ENCODE measurements at places on chromosomes 1 and 21.

DNA sequence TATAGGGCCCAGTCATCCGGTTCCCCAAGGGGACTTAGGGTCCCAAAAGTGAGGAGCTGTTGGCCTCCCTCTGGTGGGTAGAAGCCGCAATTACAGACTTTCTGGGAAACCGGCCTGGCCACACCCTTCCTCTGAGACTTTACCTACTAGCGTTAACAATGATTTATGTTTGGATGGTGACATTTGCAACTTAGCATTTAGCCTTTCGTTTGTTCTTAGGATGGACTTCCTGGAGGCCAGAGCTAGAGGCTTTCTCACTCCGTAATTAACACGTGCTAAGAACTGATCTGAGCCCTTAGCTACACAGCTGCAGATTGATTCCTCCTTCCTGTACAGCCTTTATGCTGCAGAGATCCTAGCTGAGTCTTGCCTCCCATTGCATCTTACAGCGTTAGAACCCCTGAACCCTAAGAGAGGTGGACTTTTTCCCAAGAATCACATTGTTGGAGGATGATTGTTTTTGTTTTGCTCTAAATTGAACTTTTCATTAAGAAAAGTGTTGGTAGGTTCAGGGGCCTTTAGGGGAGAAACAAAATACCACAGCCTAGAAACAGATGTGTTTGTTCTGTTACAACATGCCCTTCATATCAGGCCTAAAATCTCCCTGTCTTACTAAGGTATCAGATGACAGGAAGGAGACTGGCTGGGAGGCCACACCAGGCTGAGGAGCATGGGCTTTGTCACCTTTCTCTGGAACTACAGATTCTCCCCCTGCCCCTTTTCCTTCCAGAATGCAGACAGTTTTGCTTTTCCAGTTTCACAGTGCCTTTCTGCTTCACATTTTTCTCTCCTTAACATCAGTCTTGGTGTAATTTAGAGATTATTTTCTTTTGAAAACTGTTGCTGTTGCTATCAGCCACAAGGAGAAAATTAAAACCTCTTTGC is 1.9 kb downstream of the S100A11 start:
- DNase-seq: peak; percentile 93

DNA sequence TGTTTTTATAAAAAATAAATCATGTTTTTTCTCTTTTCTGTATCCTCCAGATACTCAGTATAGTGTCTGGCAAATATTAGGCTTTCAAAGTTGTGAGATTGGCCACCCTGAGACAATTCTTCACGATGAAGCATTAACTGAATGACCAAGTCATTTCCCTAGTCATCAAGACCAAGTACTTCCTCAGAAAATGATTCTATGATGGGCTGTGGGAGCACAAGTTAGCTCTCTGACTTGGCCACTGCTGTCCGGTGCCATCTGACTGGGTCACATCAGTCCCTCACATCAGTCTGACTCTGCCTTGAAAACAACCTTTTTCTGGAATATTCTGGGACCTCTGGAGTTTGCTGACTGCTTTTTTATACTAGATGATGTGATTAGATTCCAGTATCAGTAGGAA is 13.5 kb upstream of the YRDC start:
- no peak for DNase-seq

- no peak for DNase-seq
These were observed 1.4 kb downstream of the PI4KB start for GRCh38 chr1:151325646-151326429.

DNA sequence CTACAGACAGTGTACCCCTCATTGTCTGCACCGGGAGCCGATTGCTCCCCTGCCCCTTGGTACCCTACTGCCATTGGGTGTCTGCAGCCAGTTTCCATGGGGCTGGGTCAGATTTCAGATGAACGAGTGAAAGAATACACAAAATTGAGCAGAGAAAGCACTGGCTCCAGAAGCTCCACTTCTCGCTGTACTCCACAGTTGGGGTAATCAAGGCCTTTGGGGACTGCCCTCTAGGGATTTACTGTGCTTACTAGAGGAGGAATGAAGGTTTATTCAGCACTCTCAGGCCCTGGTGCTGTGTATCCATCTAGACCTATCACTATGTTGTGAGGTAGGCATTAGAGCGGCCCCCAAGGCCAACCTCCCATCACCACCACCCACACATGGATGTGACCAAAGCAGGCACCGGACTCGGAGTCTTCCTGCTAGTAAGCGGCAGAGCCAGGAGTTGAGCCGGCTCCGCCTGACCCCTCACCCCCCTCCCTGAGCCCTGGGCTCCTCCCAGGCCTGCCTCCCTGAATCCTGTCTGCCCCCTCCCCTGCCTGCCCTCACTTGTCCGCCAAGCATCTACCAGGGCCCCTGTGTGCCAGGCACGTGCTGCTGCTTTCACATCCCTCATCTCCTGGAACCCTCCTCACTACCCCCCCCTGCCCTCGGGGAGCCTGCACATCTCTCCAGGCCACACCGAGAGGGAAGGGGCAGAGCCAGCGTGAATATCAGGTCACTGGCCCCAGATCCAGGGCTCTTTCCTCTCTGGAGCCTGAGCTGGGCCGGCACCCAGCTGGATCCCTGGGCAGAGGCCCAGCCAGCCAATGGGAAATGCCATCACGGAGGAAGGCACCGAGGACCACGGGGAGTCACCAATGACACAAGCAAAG is 23.3 kb downstream of the KCNN3 start:
- no peak for DNase-seq

DNA sequence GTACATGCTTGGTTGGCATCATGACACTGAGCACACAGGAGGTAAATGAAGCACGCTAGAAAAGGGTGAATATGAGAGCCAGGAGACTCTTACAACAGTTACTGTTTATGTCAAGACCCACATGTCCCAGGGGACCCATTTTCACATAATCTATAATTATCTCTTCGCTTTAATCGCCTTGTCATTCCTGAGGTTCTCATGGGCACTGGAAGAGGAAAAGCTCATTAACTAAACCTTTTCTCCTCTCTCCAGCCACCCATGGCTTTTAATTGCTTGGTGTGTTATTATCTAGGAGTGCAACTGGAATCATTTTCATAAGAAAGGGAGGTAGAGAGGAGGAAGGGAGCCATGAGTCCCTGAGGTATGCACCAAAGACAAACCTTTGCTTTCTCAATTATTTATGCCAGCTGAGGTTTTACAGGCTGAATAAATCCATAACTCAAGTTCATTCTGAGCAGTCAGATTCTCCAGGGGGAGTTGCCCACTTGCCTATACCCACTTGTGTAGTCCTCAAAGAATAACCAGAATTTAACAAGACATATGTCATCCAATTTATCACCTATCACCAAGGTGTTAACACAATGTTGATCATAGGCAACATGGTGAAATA is 77.4 kb downstream of the ACBD6 start:
- no peak for DNase-seq

GRCh38 chr1:160575112-160575664 is 4.1 kb downstream of the CD84 start:
- DNase-seq: peak; percentile 24

GRCh38 chr1:88200545-88200944 is 483.5 kb upstream of the PKN2 start:
- DNase-seq: no peak

- no peak for DNase-seq
These were observed 25.4 kb downstream of the GADD45A start for GRCh38 chr1:67710417-67710816.

GRCh38 chr1:151935154-151935553 is 25.8 kb upstream of the THEM4 start:
- no peak for DNase-seq

DNA sequence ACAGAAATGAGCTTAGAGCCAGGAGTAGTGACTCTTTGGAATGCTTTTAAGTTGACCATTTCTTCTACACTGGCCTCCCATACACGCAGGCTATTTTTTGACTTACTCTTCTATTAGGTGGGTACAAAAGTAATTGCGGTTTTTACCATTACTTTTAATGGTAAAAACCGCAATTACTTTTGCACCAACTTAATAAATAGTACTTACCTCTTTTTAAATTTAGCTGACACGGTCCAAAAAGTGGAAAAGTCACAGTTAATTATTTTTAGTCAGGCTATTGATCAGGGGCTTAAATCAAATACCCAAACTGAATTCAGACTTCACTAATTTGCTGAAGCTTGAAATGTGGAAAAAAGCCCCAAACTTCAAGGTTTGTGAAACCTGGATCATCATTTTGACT is 138.7 kb downstream of the GRIK1 start:
- DNase-seq: no peak

DNA sequence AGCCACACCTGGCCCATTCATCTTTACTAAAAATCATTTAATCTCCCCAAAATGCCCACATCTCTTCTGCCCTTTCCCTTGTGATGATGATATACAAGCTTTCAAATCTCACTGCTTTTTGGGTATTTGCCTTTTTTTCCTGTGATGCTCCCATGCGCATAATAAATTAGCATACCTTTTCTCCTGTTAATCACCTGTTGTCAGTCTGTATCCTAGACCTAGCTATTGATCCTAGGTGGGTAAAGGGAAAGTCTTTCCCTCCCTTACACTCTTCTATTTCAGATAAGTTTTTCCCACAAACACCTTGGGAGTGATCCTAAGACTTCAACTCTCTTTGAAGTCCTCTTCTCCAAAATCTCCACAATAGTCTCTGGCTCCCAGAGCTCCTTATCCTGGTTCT is 12.0 kb upstream of the SLC35A3 start:
- no peak for DNase-seq

DNA sequence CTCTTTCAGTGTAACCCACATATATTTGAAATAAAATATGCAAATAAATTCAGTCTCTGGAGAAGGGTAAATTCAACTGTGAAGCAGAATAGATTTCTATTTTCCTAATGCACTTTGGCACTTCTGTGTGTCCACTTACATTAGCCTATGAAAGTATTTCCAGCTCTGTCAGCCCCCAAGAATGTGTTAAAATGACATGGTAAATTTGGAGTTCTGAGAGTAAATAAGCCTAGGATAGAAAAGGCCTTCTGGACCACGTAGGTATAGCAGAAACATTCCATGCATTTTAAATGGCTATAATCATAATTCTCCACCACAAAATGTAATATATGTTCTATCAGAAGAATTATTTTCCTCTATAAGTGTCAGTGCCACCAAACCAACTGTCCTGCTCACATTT is 276.2 kb downstream of the NEGR1 start:
- DNase-seq: no peak

GRCh38 chr1:234654002-234654733 is 44.2 kb upstream of the IRF2BP2 start:
- no peak for DNase-seq

- no peak for DNase-seq
These were observed 1046.2 kb downstream of the AMY1C start for GRCh38 chr1:104795931-104796330.

- DNase-seq: no peak
These were observed 10.2 kb downstream of the SPSB1 start for GRCh38 chr1:9302745-9303524.

DNA sequence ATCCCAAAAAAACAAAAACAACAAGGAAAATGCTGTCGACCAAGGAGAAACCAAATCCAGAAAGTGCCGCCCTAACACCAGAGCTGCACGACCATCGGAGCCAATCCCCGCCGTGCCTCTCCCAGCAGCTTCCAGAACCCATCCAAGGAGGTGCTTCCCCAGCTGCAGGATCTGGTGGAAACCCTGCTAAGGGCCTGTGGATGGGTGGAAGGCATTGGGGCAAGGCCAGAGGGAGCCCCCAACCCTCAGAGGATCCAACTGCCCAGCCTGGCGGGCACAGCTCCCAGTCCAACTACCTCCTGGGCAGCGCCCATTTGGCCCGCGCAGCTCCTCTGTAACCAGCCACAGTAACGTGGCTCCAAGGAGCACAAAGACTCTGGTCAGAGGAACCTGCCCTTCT is 81.6 kb downstream of the NPHP4 start:
- no peak for DNase-seq

DNA sequence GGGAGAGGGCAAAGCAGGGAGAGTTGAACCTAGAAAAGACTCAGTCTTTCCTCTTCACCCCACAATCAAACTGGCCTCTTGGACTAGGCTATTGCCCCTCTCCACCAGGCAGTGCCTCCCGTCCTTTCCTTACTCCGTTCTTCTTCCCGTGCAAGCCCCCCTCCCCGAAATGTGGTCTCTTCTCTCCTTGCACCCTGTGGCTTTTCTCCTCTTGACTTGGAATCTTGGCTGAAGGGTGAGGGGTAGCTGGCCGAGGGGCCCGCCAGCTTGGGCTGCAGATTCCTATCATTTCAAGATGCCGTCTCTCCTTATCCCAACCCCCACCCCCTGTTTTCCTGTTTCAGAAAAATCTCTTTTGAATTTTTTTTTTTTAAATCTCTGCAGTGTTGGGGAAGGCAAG is 1.6 kb downstream of the WNT2B start:
- DNase-seq: no peak

GRCh38 chr1:24203404-24203803 is 16.3 kb upstream of the IFNLR1 start:
- DNase-seq: peak; percentile 44

DNA sequence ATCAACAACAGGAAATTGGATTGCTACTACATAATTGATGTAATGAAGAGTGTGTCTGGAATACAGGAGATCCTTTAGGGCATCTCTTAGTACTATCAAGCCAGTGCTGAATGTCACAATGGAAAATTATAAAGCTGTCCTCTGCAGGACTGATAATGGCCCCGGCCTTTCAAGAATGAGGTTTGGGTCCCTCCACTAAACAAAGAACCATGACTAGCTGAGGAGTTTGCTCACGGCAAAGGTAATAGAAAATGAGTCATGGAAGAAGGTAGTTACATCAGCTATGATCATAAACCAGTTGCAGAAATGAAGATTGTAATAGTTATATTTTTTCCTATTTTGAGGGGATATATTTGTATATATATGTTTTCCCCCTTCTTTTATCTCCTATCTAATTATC is 145.8 kb downstream of the KCNJ6 start:
- DNase-seq: no peak

DNA sequence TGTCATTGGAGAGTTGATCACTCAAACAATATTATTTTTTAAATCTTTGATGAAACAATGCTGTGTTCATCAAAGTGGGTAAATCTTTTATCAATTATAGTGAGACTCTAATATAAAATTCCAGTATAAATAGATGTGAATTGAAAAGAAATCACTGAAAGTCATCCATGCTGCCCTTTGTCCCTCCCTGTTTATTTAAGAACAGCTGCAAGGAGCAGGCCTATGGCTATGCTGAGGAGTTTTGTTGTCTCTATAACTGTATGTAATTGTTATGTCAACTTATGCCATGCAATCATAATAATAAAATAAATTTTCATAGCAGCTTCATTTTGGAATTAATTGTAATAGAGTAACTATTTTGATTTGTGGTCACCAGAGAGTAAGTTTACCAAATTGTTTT is 1272.4 kb upstream of the ADGRL4 start:
- DNase-seq: no peak

GRCh38 chr1:212754193-212754592 is 37.4 kb downstream of the NSL1 start:
- peak; percentile 16 for DNase-seq

Data from NAMALWA (cell line).